HCEC 1CT (cell line): ENCODE measurements at places on chromosomes 12 and 14.

DNA sequence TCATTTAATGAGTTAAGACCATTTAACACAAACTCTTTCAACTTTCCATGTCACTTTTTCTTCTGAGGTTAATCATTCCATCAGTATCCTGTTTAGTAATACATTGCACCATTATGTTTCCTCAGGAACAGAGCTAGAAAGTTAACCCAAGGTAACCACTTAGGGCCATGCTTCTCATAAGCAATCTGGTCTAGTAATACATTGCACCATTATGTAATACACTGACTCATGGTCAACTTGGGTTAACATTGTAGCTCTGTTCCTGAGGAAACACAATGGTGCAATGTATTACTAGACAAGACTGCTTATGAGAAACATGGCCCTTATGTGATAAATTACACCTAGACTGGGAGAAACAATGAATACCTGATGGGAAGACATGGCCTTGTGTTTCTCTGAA lies 21.7 kb downstream of the ERH start:
- peak; percentile 55 for DNase-seq

DNA sequence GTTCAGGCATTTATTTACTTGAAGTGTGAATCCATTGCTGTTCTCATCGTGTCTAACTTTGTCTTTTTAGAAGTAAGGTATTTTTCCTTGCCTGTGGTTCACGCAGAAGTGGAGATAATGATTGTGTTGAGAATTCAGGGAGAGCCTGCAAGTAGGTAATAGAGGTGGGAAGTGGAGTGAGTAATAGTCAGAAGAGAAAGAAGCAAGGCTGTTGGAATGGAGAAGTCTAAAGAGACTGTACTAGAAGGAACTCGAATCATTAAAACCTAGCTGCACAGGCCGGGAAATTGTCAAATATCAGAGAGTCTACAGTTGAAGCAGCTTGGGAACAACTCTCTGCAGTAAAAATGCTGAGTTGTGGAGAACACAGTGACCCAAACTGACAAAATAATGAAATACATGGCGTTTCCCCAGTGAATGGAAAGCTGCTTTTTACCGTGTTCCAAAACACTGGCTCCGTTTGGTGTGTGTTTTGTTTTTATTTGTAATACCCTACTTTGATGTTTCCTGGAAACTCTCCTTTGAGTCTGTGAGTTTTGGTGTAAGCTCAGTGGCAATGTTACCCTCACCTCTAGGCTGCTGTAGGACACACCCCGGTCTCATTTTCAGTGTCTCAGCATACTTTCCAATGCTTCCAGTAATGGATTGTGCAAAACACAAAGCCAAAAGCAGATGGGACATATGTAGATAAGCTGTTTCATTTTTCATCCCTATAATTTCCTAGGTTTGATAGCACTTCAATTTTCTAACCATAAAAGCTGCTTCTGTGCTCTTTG lies 146.6 kb downstream of the CRADD start:
- no peak for DNase-seq

DNA sequence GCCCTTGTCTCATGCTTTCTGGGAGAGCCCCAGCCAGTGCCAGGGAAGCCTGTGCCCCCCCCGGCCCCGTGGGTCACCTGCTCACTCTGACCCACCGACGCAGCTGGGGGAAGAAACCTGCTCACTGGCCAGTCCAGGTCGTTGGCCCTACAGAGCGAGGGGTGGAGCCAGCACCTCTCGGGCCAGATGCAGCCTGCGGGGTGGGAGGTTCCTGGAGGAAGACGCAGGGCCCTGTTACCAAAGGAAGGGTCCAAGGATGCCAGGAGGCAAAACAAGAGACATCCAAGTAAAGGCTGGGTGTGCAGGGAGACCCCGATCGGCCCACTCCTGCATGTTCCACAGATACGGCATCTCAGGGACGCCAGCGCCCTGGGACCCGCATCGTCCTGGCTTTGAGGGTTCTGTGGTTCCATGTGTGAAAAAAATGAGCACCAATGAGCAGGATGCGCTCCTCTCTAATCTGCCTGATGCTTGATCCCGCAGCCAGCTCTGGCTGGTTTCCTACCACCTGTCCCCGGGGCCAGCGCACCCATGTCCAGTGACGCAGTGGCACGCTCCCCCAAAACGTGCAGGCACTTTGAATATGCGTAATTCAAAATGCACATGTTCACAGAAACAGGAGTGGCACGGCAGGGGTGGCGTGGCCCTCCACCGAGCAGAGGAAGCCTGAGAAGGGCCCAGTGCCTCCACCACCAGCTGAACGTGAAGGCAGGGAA lies 66.0 kb upstream of the GALNT9 start:
- no peak for DNase-seq

- peak; percentile 95 for DNase-seq
Measured at GRCh38 chr12:121786440-121786825, 7.1 kb downstream of the RHOF start.

DNA sequence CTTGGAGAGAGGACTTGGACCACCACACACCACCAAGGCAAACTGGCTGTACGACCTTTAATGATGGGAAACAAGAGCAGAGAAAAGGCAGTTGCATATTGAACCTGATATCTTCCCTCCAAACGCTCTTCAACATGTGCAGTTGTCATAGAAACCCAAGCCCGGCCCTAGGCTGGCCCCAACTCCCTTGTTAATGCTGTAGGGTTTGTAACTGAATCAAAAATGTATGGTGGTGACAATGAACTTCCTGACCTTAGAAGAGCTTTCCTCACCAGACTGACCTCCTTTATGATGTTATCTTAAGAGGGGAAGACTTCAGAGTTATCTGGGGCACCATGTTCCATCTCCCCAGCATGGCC lies 12.3 kb downstream of the APOLD1 start:
- DNase-seq, result no peak

- peak; percentile 55 for DNase-seq
Measured at GRCh38 chr14:76168531-76168930, 16.8 kb downstream of the GPATCH2L start.
